ENCODE measurements at places on chromosomes 12 and 14. TPM values are rescaled to one million over a fixed set of nuclear protein-coding genes. Genes with fewer than 3 reads are reported as not detected.

PKP2 gene
- 1.2 TPM for total RNA-seq

COCH gene
- total RNA-seq, result 1.2 TPM

FOXA1 gene
- total RNA-seq, result not detected

RNFT2 gene
- total RNA-seq, result 2.2 TPM

KRT6C gene
- total RNA-seq, result not detected

DPF3 gene
- 2.9 TPM for total RNA-seq

ATL1 gene
- total RNA-seq, result 2.6 TPM

NYNRIN gene
- 17.0 TPM for total RNA-seq

DPPA3 gene
- total RNA-seq, result not detected

ADCY4 gene
- 138 TPM for total RNA-seq

ADAMTS20 gene
- total RNA-seq, result not detected

ERH gene
- total RNA-seq, result 124 TPM

ANKS1B gene
- total RNA-seq, result not detected

EPYC gene
- not detected for total RNA-seq

PCED1B gene
- 0.19 TPM for total RNA-seq

RNASE4 gene
- total RNA-seq, result 11.4 TPM

GZMH gene
- total RNA-seq, result not detected

RD3L gene
- not detected for total RNA-seq

PLEKHH1 gene
- total RNA-seq, result 1.0 TPM

CDKN1B gene
- total RNA-seq, result 75.4 TPM

P2RX4 gene
- total RNA-seq, result 105 TPM

TMCC3 gene
- total RNA-seq, result 27.8 TPM
